ENCODE measurements at places on chromosomes 16 and 17. TPM values are rescaled to one million over a fixed set of nuclear protein-coding genes. Genes with fewer than 3 reads are reported as not detected.

The CTRB1 gene
- not detected for total RNA-seq

The SPAG7 gene
- 57.5 TPM for total RNA-seq

The CBX8 gene
- total RNA-seq, result 5.1 TPM

The RCVRN gene
- not detected for total RNA-seq

The KRT31 gene
- not detected for total RNA-seq

The HELZ gene
- total RNA-seq, result 73.9 TPM

The KRT14 gene
- total RNA-seq, result 0.85 TPM

The HOXB7 gene
- 11.4 TPM for total RNA-seq

The OMG gene
- total RNA-seq, result 4.4 TPM

The CENPT gene
- 21.7 TPM for total RNA-seq

The PABPN1L gene
- total RNA-seq, result not detected

The BRIP1 gene
- 4.3 TPM for total RNA-seq

The PIMREG gene
- total RNA-seq, result 62.4 TPM

The KRTAP4-5 gene
- total RNA-seq, result not detected

All from dermis blood vessel endothelial cell (primary cell).